Stimulated activated CD4-positive, alpha-beta T cell treated with anti-CD3 and anti-CD28 coated beads, Interleukin-15, amount 100 ng/mL, for 1 hour (primary cell): ENCODE measurements at places on chromosomes 12 and 14.

- DNase-seq, result no peak
Measured at GRCh38 chr14:105863296-105864108, 337.1 kb downstream of the TMEM121 start.

GRCh38 chr14:24069411-24069735 is 2.0 kb upstream of the CPNE6 start:
- DNase-seq, result no peak

- DNase-seq, result peak; percentile 50
Measured at GRCh38 chr12:52121824-52122539, 42.5 kb downstream of the SMIM41 start.

DNA sequence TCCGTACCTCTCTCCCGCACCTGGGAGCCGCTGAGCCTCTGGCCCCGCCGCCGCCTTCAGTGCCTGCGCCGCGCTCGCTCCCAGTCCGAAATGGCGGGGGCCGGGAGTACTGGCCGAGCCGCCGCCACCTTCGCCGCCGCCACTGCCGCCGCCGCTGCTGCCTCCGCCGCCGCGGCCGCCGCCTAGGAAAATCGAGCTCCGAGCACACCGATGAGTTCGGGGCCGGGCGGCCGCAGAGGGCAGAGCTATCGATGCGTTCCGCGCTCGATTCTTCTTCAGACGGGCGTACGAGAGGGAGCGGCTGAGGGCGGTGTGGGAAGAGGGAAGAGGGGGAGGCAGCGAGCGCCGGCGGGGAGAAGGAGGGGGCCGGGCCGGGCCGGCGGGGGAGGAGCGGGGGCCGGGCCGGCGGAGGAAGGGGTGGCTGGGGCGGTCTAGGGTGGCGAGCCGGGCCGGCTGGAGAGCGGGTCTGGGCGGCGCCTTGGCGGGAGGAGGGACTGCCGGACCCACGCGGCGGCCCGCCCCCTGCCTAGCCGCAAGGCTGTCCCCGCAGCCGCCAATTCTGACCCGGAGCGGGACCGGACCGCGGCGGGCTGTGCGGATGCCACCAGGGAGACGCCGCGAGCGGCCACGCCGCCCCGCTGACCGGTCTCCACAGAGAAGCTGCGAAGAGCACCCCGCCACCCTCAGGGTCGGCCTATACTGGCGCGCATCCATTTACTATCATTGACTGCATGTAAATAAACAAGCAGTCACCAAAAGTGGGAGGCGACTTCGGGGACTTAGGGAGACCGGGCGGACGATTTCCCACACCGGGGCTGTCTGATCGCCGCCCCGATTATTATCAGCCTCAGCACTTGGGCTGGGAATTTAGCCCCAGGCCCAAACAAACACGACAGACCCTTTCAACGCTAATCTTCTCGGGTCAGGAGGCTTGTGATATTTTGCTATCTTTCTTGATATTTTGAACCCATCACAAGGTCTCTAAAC is at the start of gene KRAS:
Gene KRAS (minus strand): TSS at position 186 of the 987 bp plus-strand sequence.
- DNase-seq, result peak; percentile 79

GRCh38 chr12:123149501-123150274 is 1.2 kb downstream of the PITPNM2 start:
- no peak for DNase-seq

GRCh38 chr14:75689012-75689411 is 28.0 kb downstream of the TTLL5 start:
- no peak for DNase-seq

DNA sequence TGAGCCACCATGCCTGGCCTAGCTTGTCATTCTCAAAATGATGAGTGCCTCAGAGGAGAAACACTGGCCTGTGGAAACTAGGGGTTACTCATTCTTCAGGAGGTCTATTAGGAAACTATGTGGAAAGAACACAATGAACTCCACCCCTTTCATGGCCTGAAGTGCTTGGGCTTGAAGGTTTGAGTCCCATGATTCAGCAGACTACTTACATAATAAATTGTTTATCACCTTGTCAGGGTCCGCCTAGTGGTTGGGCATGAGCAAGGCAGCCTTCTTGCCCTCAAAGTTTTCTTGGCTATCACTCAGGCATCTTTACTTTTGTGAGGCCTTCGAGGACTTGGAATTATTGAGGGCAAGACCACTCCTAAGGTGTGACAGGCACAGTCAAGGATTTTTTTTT is 251.2 kb downstream of the ACSS3 start:
- DNase-seq, result no peak

DNA sequence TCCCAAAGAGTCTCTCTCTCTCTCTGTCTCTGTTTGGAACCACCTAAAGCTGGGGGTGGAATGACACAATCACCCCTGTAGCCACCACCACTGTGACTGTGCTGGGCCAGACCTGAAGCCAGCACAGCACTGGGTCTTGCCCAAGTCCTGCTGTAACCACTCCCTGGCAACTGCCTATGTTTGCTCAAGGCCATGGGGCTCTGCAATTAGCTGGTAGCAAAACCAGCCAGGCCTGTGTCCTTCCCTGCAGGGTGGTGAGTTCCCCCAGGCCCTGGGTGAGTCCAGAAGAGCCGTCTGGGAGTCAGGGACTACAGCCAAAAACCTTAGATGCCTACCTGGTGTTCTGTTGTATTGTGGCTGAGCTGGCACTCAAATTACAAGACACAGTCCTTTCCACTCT is 50.8 kb downstream of the DGLUCY start:
- DNase-seq, result no peak

- DNase-seq, result no peak
Measured at GRCh38 chr12:6367969-6368892, 7.1 kb downstream of the SCNN1A start.

DNA sequence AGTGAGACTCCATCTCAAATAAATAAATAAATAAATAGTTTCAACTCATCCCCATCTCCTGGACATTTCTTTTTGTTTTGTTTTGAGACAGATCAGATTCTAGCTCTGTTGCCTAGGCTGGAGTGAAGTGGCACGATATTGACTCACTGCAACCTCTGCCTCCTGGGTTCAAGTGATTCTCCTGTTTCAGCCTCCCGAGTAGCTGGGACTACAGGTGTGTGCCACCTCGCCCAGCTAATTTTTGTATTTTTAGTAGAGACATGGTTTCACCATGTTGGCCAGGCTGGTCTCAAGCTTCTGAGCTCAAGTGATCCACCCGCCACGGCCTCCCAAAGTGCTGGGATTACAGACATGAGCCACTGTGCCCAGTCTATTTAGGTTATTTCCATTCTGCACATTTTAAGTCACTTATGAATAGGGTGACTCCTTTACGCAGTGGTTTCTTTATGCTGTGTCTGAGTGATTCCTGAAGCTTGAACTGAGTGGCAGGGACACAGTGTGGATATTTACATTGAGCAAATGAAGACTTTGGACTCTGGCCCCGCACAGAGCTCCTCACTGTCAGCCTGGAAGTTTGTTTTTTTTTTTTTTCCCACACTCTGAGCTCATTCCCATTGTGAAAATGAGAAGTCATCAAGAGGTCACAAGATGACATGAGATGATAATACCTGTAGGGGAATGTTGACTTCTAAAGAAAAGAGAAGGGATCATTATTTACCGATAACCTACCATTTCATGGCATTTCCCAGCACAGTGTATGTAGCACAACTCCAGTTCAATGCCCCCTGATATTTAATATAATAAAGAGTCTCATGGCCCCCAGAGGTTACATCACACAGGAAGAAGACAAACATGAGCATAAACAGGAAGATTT is 72.6 kb downstream of the TBX3 start:
- no peak for DNase-seq

DNA sequence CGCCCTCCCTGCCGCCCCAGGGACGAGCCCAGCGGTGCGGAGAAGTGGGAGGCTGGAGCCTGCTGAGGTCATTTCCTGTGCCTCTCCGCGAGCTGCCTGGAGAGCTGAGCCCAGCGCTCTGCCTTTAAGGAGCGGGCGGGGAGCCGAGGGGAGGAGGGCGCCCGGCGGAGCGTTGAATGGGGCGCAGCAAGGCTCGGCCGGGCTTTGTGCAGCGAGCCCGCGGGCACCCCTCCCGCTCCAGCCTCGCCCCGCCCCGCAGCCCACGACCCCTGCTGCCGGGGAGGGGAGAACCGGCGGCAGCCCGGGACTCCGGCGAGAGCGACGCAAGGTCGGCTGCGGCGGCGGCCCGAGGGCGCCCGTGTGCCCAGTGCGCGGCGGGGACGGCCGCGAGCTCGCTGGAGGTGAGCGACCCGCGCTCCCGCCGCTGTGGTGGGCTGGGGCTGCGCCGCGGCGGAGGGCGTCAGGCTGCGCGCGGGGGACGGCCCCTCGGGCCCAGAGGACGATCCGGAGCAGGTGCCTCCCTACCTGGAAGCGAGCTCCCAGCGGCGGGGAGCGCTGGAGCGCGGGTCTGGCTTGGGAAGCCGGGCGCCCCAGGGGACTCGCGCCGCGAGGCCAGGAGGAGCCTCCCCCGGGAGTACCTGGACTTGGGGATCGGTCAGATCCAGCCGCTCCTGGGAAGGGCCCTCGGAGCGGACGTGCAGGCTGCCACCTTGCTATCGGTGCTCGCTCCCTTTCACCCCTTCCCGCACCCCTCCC is at the start of gene PLEKHH1:
Gene PLEKHH1 (plus strand): TSS at position 293 of the 756 bp plus-strand sequence. CDS start 8,578 bp downstream, outside the sequence.
- DNase-seq, result no peak

GRCh38 chr14:68236582-68237458 is 417.2 kb downstream of the RAD51B start:
- no peak for DNase-seq

DNA sequence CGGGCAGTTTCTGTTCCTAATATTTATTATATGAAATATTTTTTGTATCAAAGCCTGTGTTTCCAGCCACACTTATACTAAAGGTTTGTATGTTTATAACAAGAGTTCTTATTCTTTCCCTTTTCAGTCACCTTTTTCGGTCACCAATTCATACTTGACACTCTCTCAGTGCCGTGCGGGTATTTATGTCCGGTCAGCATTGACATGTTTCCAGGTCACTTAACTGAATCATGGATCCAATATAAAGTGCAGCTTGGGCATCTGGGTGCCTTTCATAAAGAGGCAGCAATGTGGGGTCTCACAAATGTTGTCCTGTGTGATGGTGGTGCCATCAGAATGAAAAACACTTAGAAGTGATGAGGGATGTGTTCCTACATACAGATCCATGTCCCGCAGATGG is 141.3 kb downstream of the ERC1 start:
- no peak for DNase-seq

- no peak for DNase-seq
Measured at GRCh38 chr12:91616416-91616815, 433.8 kb upstream of the DCN start.

DNA sequence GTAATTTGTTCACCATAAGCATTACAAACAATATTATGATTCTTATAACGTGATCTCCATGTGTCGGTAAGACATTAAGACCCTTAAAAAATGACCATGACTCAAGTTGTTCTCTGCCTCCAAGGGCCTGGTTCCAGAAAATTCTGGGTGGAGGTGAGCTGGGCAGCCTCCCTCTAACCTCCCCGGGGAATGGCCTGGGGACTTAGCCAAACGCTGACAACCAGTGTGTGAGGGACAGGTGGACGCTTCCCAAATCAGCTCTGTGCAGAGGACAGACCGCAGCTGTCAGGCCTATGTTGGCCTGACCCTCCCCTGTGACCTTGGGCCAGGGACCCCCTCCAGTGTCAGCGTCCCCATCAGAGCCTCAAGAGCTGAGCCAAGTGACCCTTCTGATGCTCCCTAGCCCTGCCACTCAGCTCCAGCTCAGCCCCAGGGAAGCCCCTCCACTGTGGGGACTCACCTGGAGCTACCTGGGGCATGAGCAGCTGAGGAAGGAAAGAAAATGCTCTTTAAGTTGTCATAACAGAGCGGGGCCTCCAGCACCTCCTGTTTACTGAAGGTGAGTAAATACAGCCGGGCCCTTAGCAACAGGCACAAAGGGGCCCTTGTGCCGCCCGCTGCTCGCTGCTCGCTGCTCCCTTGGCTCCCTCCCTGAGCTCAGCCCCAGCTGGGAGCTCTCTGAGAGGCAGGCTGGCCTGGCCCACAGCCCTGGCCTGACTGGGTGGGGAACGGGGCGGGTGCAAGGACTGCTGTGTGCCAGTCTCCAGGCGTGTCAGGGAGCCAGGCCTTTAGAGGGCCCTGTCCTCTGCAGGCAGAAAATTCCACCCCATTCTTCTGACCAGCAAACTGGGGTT is 116.6 kb downstream of the CALM1 start:
- no peak for DNase-seq

DNA sequence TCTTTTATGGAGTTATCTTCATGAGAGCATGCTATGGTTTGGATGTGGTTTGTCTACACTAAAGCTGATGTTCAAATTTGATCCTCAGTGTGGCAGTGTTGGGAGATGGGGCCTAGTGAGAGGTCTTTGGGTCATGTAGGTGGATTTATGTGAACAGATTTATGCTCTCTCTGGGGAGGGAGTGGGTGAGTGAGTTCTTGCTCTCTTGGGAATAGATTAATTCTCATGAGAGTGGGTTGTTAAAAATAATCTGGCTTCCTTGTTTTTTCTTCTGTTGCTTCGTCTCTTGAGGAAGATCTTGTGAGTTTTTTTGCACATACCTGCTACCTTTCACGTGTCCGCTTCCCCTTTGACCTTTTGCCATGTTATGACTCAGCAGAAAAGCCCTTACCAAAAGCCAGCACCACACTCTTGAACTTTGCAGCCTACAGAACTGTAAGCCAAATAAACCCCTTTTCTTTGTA is 20.5 kb downstream of the DERA start:
- no peak for DNase-seq

DNA sequence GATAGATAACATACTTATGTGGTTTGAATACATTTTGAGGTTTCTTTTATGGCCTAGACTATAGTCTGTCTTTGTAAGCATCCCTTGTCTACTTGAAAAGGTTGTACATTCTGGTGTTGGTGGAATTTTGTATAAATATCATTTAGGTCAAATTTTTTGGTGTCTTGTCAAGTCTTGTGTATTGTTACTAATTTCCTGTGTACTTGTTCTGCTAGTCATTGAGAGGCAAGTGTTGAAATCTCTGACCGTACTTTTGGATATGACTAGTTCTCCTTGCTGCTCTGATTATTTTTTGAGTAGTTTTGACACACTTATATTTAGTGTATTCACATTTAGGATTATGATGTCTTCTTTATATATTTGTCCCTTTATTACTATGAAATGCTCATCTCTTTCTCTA is 219.6 kb downstream of the CCDC91 start:
- DNase-seq, result no peak

DNA sequence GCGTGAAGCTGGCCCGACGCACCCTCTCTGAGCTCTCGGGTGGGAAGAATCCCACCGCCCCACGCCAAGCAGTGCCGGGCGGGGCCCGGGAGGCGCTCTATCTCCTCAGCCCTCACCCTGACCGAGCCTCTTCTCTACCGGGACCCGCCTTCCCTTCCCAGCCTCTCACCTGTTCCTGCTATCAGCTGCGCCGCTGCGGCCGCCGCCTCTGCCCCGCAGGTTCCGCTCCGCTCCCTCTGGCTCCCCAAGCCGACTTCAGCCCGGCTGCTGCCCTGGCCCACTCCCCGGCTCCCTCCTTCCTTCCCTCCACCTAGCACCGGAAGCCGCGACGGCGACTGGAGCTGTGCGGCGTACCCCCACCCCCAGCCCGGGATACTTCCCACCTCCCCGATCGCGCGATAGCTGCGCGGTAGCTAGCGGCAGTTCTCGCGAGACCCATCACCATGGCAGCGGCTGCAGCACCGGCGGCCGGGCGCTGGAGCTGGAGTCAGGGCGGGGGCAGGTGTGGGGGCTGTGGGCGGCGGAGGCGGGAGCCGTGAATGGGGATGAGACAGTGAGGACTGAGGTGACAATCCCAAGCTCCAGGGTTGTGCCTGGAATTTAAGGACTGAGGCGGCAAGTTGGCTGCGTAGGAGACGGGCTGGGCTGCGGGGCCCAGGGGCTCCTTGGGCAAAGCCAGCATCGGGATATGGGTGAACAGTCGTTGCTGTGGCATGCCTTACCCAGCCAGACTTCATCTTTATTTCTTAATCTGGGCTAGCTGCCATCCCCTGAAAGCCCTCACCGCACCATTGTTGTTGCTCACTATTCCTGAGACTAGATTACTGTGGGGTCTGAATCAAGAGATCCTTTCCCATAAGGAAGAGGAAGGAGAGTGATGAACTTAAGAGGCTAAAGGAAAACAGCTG is at the start of gene ARF3:
Gene ARF3 (minus strand): TSS at position 347 of the 908 bp plus-strand sequence. CDS start 16,392 bp downstream, outside the sequence.
- DNase-seq, result peak; percentile 81

- DNase-seq, result no peak
Measured at GRCh38 chr14:41859336-41859735, 252.7 kb downstream of the LRFN5 start.
